Activated effector memory CD4-positive, alpha-beta T cell treated with anti-CD3 and anti-CD28 coated beads, Interleukin-2, amount 50 U/mL, for 16 hours (primary cell): ENCODE measurements at places on chromosomes 4 and X.

DNA sequence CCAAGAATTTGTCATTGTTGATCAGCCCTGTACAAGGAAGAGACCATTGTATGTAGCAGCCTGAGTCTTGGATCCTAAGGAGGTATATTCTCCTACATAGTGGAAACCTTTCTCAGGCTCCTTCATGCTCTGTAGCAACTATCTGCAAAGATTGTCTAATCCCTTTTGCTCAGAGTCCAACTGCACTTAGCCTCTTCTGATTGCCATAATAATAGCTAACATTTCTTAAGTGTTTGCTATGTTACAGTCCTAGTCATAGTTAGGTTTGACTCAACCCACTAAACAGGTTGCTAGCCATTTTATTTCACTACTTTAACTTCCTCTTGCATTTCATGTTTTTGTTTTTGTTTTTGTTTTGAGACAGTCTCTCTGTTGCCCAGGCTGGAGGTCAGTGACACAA lies 50.8 kb upstream of the SLC16A2 start:
- no peak for DNase-seq

- no peak for DNase-seq
These were observed 31.5 kb downstream of the WWC2 start for GRCh38 chr4:183130328-183131155.

GRCh38 chr4:15575966-15576365 lies 79.2 kb downstream of the FBXL5 start:
- DNase-seq = no peak

DNA sequence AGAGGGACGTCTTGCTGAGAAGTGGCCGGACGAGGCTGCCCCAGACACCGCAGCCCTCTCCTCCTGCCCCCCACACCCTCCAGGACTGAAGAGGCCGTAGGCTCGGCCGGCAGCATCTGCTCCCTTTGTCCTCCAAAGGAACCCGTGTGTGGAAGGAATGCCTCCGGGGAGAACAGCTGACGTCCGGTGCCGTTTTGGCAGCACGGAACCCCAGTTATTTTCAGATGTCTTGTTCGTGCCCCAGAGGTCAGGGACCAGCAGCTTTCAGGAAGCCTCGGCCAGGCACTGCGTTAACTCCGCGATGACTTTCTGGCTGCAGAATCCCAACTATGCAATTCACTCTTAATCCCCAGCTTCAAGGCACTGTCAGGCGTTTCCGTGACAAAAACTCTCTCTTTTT lies 10.9 kb upstream of the PPP2R3B start:
- DNase-seq = no peak

DNA sequence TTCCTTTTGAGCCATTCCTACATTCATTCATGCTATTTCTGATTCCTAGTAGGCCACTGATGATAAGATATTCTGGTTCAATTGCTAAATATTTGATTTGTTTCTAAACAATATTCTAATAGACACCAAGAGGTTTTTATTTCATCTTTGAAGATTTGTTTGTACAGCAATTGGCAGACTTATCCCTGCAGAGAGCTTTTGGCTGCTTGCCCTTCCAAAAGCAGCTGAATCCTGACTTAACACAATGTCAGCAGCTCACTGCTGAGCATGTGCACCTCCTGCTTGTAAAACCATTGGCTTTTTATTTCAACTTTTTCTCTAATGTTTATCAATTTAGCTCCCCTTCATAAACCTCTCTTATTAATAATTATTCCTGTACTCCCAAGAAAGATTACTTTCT lies 45.3 kb downstream of the MMRN1 start:
- DNase-seq = no peak

- no peak for DNase-seq
These were observed 4.5 kb downstream of the DDX60L start for GRCh38 chr4:168475745-168476144.

GRCh38 chrX:147901461-147902126 lies 10.1 kb upstream of the FMR1 start:
- DNase-seq = no peak

DNA sequence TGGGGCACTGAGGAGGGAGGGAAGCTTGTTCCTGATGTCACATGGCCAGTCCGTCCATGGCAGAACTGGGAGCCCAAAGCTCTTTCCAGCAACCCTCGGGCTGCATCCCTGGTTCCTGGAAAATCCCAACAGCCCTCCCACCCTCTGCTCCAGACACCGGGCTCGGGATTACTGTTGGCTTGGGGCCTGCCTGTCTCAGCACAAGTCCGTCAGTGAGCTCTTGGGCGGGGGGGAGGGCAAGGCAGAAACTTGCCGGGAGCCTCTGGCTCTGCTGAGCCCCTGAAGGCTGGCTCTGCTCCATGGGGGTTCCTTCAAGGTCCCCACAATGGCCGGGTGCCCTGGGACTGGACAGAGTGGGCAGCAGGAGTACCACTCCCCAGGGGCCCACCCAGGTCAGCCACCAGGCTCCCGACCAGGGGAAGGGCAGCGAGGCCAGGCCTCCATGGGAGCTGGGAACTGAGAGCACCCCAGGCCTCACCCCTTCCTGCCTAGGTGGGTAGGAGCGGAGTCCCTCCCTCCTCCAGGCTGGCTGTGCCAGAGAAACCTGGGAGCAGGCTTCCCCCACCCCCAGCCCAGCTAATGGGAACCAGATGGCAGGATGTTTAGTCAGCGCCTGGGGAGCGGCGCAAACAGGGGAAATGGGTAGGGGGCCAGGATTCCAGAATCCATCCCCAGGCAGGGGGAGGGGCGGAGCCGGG lies 6.4 kb upstream of the HAUS7 start:
- DNase-seq = no peak
